GM23248 (cell line): ENCODE measurements at places on chromosomes 16 and 17. TPM values are rescaled to one million over a fixed set of nuclear protein-coding genes. Genes with fewer than 3 reads are reported as not detected.

The RPL19 gene
- polyA plus RNA-seq, result 892 and 903 TPM in 2 replicates

DNA sequence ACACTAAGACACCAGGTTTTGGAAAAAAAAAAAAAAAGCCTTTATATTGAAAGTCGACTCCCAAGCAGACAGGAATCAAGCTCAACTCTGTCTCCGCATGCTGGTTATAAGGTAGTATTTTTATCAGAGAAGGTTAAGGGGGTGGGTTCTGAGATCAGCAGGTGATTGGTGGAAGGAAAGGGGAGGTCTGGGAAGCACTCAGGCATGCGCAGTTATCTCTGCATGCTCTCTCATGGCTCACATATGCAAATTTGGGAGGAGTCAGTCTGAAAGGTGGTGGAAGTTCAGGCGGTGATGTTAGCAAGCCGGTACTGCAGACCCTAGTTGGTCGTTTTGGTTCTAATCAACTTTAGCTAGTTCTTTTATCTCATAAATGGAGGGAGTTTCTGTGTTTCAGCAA is 357.6 kb upstream of the C16orf82 start:
- no peak for DNase-seq

DNA sequence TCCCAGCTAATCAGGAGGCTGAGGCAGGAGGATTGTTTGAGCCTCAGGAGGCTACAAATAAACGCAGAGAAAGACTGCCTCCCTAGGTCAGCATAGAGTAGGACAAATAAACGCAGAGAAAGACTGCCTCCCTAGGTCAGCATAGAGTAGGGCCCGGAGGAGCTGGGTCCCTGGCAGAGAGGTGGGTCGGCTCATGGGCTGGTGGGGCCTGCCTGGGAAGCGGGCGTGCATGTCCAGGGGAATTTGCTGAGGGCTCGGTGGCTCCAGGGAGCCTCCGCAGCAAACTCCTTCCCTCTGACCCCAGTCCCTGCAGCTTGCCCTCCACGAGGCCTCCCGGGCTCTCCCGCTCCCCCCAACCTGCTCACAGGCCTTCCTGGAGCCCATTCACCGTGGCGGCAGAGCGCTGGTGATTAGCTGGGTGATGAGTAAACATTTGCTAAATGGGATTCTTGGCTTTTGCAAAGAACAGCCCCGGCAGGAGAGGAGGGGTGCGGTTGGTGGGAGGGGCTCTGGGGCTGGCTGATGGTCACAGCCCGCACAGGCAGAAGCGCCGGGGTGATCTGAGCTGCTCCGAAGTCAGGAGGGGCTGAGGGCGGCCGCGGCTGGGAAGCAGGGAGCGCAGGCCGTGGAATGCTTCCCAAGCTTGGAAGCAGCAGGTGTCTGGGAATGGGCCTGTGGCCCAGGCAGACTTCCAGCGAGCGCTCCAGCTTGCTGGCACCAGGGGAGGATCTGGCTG is 93.1 kb downstream of the RTN4RL1 start:
- peak; percentile 39 for DNase-seq

DNA sequence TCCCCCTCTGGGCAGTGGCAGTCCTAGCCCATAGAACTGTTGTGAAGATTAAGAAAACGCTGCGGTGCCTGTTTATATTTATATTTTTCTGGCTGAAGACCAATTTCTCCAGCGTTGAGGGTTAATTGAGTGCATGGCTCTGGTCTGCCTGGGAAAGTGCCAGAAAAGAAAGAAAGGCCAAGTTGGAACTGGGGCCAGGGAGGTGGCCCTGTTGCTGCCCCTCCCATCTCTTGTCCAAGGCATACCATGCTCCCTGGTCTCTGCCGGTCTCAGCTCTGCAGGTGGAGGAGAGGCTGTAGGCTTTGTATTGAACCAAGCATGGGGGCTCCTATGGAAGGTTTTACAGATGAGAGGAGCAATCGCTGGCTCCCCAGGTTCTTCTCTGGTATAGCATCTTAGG is 124.7 kb downstream of the MGAT5B start:
- no peak for DNase-seq

GRCh38 chr17:42783062-42783790 is 2.8 kb downstream of the WNK4 start:
- peak; percentile 87 for DNase-seq

GRCh38 chr16:17850581-17851250 is 380.0 kb upstream of the XYLT1 start:
- DNase-seq, result no peak

- DNase-seq, result peak; percentile 21
Measured at GRCh38 chr17:38921756-38922411, 3.5 kb upstream of the LASP1NB start.

DNA sequence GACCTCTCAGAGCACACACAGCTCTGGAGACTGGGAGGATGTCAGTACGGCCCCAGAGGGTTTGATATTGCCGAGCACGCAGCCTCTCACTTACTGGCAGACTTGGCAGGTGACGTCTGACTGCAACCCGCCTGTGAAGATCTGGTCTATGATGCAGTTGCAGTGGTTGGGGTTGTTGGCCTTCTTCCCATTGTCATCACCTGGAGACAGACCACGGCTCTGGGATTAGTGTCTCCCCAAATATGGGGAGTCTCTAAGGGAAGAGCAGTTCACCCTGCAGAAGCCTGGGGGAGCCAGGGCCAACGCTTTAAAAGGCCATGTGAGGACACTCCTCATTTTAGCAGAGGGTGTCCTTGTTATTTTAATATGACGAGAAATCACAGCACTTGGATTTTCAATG is 30.1 kb downstream of the USP22 start:
- no peak for DNase-seq

DNA sequence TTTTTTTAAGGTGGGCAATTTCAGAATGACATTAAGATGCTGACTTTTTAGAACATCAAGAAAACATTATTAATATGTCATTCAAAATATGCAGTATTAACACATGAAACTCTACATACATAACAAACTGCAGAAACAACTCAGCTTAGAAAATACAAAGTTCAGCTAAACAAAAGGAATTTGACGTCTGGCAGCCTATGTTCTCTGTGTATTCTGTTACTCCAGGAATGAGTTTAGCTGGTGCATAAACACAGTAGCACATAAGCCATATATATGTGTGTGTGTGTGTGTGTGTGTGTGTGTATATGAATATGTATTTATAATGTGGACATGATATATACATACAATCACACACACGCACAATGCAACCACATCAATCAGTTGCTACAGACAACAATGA is 413.5 kb upstream of the PSMD7 start:
- DNase-seq, result no peak
